Neural crest cell (in vitro differentiated cells): ENCODE measurements at places on chromosomes 5 and 9.

DNA sequence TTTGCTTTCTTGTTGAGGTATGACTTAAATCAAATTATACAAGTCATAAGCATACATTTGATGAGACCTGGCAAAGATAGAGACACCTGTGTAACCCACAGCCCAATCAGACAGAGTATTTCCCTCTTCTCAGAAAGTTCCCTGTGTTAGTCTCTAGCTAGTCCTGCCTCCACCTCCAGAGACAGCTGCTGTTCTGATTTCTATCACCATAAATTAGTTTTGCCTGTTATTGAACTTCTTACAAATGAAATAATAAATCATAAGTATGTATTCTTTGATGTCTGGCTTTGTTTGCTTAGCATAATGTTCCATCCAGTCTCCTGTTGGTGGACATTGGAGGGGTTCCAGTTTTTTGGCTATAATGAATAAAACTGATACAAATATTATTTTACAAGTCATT is 194.5 kb downstream of the ICE1 start:
- DNase-seq, result no peak

- DNase-seq, result no peak
These were observed 341 bp downstream of the MXD3 start for GRCh38 chr5:177311392-177311722.

- DNase-seq, result no peak
These were observed 616.4 kb upstream of the NUDT12 start for GRCh38 chr5:104178829-104179456.

GRCh38 chr5:132799392-132799791 is 13.7 kb upstream of the SOWAHA start:
- DNase-seq, result no peak

DNA sequence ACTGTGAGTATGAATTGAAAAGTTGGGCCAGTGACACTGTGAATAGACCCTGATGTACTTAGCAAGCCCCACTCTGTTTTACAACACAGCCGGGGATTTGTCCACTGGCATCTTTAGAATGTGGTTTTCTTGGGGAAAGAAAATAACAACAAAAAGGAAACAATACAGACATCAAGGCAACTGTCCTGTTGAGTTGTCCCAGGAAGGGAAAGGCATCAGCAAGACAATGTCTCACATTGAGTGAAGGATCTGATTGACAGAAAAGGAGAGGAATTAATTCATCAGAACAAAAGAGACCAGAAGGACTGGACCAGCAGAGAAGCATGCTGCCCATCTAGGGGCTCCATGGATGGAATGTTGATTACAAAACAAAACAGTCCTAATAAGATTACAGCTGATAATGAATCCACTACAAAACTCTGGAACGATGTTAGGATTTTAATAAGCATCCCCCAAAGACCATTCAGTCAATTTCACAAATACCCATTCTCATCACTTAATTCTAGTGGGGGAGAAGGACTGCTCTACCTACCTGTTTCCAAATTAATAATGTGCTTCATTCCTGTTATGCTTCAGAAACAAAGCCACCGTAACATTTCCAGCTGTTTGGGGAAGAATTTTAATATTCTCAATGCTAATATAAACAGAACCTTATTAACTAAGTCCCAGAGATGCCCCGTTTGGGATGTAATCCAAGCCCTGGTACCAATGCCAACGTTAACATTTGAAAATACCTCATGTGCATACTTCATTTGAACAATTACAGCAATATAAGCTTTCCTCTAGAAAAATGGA is 298.0 kb downstream of the SPOCK1 start:
- DNase-seq, result no peak

DNA sequence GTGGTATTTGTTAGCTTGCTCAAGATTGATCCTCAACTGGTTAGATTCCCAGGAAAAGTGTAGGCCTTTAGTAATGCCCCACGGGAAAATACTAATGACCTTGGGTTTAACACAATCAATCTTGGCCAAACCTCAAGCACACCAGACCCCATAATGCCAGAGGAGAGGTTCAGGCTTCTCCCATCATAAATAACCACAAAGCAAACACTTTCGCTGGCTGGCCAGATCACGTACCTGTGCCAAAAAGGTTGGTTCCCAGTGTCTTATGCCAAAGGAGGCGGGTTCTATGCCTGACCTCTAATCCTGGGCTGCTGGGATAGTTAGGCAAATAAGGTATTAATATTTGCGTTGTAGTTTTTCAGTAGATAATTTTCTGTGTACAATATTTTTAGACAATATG is 379.2 kb upstream of the CDH18 start:
- DNase-seq, result no peak

DNA sequence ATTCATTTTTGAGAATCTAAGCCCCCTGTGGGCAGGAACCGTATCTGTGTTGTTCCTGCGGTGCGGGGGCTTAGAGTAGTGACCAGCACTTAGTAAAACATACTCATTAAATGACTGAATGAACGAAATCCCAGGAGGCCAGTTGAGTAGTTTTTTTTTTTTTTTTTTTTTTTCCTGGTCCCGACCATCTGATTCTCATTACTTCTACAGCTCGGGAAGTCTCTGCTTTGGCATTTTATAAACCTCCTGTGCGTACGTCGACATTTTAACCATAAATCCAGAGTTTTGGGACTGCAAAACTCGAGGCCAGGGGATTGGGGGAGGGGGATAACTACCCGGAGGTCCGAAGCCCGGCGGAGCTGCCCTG is 31.5 kb upstream of the SPRY4 start:
- no peak for DNase-seq

- no peak for DNase-seq
These were observed 291.2 kb downstream of the ADAMTS6 start for GRCh38 chr5:65190328-65191053.

GRCh38 chr5:128842241-128842640 is 123.0 kb upstream of the SLC27A6 start:
- DNase-seq, result no peak
